ENCODE measurements at places on chromosomes 2 and 18.

DNA sequence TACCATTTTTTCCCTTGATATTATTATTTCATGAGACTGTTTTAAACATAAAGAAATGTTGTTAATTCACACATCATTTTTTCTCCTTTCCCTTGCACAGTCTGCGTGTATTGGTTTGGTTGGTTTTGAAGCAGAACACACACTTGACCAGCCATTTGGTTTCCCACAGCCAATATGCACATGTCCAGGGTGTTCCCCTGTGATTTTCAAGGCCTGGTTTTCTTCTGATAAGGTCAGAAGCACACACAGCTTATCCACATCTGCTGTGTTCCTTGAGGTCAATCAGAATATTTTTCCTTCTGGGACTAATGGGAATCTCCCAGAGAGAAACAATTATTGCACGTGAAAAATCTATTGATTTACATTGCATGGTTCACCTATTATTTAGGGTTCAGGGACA, 103.2 kb upstream of the EFEMP1 start:
- DNase-seq: no peak

- no peak for DNase-seq
Measured at GRCh38 chr2:46157072-46157965, 139.9 kb upstream of the EPAS1 start.

DNA sequence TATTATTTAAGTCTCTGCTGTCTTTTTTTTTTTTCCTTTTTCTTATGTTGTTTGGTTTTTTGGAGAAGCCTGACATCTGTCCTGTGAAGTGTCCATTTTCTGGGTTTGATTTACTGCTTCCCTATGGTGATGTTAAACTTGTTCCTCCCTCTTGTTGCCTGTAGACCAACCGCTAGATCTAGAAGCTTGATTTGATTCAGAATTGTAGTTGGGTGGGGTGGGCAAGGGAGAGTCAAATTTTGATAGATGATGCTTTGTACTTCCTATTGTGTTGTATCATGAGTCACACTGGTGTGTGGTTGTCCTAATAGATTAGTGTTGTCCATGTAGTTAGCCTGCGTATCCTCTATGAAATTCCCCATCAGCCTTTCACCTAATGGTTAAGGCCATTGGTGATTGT, 35.4 kb downstream of the CAB39 start:
- no peak for DNase-seq

GRCh38 chr2:127170452-127171197, 49.5 kb downstream of the CYP27C1 start:
- DNase-seq: no peak

GRCh38 chr2:202542142-202542541, 92.6 kb upstream of the FAM117B start:
- no peak for DNase-seq

DNA sequence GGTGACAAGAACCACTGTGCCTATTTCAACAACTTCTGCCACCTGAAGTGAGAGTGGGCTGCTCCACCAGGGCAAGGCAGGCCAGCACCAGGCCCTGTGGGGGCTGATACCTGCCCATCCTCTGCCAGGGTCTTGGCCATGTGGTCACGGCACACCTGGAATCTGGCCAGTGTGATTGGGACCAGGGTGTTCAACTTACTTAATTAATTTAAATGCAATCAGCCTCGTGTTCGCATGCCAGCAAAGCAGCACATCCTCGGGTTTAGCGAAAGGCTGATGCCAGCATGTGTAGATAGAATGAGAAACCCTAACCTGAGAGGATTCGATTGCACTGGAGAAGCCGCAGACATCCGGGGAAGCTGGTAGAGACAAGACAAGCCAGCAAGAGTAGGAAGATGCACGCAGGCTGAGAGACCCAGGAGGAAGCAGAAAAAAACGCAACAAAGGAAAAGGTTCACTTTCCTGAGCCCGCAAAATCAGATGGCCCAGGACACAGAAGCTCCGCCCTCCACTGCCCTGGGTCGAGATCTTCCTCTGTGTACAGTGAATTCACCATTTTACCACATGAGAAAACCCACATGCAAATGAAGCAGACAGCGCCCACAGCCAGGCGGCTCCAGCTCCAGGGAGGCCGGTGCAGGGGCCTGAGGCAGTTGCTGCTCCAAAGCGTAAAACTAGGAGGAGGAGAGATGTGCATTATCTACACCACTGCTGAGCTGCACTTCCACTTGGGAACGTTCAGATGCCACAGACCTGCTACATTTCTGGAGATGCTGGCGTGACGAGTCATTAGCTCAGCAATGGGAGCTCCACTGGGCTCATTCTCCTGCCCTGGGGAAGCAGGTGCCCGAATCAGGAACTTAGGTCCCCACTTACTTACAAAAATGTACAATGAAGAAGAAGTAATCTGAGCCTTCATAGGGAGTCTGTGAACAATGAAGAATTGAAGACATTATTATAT, 92.1 kb downstream of the TMEM18 start:
- no peak for DNase-seq

DNA sequence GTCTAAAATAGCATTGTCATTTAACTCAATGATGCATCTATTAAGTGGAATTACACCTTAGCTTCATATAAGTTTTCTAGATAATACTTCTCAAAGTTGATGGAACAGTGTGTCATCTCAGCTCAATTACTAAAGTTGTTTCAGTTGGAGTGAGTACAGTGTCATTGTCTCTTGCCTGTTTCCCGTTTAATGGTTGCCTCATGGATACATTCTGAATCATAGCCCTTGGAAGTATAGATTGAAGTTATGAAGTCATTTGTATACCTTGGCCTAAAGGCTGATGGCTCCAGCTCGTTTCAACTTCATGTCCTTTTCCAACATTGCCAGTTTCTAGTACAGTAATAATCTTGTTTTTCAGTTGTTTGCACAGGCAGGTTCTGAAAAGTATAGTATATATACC, 130.5 kb upstream of the NOSTRIN start:
- DNase-seq: no peak

GRCh38 chr2:72081451-72081850, 66.2 kb downstream of the CYP26B1 start:
- DNase-seq: no peak

GRCh38 chr2:98811766-98812165, 80.8 kb upstream of the MGAT4A start:
- DNase-seq: no peak

- no peak for DNase-seq
Measured at GRCh38 chr2:187783446-187783845, 229.2 kb upstream of the TFPI start.

DNA sequence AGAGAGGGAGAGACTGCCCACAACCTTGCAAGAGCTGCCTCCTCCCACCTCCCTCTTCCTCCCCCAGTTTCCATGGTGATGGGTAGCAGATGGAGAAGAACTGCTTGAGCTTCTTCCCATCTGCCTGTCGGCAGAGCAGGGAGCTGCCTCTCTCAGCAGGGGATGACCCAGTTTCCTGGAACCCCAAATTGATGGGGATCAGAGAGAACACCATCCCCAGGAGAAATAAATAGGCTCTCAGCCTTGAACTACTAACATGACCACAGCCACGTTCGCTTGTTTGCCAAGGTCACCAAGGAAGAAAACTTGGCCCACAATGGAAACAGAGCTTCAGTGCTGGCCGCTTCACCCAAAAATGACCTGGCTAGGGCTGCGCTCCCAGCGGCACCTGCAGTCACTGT, 82.2 kb downstream of the ADD2 start:
- no peak for DNase-seq

DNA sequence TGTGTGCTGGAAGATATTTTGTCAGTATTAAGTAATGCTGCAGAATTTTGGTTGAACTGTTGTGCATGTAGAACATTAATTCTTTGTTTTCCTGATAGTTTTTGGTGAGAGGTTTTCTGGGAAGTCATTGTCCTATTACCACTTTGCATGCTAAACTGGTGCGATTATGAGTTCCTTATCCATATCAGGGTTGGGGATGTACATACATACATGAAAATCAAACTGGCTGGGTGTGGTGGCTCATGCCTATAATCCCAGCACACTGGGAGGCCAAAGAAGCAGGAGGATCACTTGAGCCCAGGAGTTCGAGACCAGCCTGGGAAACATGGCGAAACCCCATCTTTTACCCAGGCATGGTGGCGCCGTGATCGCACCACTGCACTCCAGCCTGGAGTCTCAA, 34.6 kb downstream of the ASAP2 start:
- DNase-seq: no peak

DNA sequence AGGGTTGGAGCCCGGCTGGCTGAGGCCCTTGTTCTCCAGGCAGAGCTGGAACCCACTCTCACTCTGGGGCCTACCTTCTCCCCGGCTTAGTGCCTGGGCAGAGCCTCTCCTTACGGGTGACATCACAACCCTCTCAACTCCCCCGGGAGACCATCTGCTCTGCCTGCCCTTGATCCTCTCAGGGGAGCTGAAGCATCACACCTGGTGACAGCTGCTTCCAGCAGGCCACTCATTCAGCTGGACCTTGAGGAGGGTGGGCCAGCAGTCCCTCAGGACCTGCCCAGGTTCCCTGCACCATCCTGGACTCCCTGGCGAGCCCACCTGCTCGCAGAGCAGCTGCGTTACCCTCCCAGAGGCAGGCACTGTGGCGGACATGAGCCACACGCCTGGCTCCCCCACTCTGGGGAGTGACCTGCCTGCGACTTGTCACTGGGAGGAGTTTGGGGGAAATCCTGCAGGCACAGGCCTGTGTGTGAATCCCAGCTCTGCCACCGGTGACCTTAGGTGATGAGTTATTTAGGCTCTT, 13.1 kb downstream of the HS6ST1 start:
- no peak for DNase-seq

GRCh38 chr2:236661061-236661761, 91.6 kb downstream of the ACKR3 start:
- DNase-seq: no peak

- DNase-seq: no peak
Measured at GRCh38 chr2:105546628-105546974, 147.8 kb upstream of the FHL2 start.

DNA sequence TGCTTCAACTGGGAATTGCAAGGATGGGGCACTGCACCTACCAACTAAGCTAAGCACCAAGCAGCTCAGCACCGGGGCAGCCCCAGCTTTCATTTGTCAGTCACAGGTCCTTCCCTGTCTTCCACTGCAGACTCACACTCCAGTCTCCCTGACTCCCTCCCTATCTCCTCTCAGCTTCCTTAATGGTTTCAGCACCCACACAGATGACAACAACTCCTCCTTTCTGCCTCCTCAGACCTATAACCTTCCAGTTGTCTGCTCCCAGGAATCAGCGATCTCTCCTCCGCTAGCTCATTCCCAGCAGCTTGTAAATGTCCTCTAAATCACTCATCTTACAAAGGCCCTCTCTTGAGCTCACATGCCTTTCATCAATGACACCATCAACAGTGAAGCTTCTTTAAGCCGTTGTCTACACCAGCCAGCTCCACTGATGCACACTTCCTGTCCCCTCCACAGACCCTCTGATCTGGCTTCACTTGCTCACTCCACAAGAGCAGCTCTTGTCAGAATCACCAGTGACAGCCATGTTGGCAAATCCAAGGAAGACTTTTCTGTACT, 32.1 kb downstream of the CLASP1 start:
- DNase-seq: no peak

DNA sequence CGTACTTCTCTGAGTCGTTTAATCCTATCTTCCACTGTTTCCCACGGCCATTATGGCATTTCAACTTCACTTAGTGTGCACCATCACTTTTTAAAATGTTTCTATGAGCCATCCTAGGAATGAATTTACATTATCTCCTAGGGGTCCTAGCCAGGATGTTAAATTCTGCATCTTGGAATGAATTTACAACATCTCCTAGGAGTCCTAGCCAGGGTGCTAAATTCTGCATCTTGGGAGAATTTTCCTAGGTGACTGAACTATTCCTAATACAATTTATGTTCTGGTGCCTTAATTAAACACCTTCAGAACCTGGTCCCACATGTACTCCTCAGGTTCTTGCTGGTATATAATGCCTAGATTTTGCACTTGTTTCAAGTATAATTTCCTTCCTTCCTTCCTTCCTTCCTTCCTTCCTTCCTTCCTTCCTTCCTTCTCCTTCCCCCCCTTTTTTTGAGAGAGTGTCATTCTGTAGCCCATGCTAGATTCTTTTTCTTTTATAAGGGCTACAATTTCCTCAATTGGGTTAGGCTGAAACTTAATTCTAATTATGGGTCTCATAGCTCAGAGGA, 72.1 kb downstream of the TBR1 start:
- DNase-seq: no peak

GRCh38 chr2:36329746-36330472, 25.7 kb upstream of the CRIM1 start:
- DNase-seq: no peak

DNA sequence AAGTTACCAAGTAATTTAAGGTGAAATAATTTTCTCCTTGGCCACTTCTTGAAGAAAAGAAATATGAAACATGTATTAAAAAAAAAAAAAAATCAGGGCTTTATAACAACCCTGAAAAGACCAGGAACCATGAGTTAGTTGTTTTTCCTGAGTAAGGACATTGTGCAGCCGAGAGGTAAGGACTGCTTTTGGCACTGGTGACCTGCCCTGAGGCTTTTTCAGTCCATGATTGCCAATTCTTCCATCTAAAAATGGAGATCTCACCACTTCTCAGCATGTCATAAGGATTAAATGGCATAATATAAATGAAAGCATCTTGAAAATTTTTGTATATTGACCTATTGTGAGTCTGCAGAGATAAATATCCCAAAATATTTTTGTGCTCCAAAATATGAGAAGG, 244.3 kb downstream of the NRXN1 start:
- DNase-seq: no peak

- DNase-seq: no peak
Measured at GRCh38 chr2:98376301-98376910, 30.1 kb downstream of the CNGA3 start.

DNA sequence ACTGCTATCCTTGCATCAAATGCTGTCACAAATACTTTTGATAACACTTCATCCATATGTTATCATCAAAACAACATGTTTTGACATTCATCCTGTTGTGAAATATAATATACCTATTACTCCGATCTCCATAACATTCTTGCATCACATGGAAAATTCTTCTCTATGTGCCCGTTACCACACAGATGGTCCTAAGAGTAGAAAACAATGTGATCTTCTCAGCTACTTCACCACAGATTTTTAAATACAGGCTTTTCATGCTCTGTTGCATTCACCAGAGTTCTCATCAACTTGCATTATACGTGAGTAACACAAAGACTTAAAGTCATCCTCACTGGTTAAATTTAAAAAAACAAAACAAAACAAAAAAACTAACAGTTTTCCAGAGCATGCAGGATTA, 1603.3 kb upstream of the ZEB2 start:
- DNase-seq: no peak

GRCh38 chr2:222595581-222595980, 60.3 kb downstream of the FARSB start:
- no peak for DNase-seq

DNA sequence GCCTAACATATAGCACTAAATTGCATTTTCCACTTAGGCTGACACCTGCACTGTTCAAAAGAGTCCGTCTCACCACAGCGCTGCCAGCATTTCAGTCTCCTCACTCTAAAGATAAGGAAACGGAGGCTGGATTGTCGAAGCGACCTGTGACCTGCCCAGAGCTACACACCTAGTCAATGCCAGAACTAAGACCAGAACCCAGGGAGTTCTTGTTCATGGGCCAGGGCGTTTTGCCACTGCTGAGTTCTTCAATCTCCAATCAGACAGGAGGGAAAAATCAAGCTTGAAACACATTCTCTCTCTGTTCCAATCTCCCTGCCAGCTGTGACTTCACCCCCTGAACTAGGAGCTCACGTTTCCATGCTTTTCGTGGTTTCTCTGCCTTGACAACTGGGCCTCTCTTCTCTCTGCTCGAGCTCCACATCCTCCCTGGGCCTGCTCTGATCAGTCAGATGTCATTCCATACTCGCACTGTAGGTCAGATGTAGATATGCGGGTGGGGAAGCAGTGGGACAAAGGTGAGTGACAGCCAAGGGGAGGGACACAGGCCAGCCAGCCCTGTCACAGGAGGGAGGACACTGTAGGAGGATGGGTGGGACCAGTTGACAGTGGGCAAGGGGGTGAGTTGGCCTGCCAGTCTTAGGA, 221.1 kb upstream of the SMAD2 start:
- DNase-seq: no peak
